ENCODE measurements at places on chromosomes 1 and 21.

DNA sequence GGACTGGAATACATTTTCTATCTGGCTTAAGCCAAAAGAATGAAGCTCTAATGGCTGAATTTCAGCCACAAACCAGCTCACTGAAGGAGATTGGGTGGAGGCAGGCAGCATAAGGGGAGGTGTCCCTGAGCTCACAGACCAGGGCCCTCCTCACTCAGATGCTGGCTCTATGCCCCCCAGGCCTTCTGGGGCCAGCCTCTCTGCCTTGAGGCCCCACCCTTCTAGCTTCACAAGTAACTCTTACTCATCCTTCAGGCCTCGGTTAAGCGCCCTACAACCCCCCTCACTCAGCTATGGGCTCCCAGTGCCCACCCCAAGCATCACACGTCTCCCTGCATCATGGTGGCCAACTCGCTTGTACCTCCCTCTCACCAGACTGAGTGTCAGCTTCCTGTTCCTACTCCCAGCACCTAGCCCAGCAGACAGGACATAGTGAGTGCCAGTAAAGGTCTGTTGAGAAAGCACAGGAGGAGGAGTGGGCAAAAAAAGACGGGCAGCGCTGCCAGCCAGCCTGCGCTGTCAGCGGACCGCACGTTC is 40.8 kb upstream of the GPR157 start:
- no peak for DNase-seq

- DNase-seq, result no peak
These were observed 73.3 kb downstream of the PLPP3 start for GRCh38 chr1:56505792-56506743.

- DNase-seq, result peak; percentile 15
These were observed 31.0 kb upstream of the H6PD start for GRCh38 chr1:9203511-9203982.

- no peak for DNase-seq
These were observed 9.0 kb downstream of the CLDN19 start for GRCh38 chr1:42730988-42731387.

GRCh38 chr1:156999596-157000320 is 45.8 kb downstream of the ARHGEF11 start:
- DNase-seq, result no peak

DNA sequence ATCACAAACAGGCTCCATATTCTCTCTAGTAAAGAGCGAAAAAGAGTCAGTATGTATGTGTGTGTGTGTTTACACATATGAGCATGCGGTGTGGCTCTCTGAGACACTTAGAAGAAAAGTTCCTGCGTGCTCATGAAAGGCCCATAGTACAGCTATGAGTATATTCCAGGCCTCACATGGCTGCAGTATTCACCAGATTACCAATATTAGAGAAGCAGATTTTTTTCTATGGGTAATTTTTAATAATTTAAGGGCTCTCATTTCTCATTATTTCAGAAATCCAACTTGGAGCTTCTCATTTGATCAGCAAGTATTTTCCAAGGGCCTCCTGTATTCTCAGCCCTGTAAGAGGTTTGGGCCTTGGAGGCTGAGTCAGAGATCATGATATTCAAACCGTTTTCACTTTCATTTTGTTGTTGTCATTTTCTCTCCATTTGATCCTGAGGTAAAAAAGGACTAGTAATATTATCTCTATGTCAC is 232.9 kb upstream of the SGIP1 start:
- no peak for DNase-seq

DNA sequence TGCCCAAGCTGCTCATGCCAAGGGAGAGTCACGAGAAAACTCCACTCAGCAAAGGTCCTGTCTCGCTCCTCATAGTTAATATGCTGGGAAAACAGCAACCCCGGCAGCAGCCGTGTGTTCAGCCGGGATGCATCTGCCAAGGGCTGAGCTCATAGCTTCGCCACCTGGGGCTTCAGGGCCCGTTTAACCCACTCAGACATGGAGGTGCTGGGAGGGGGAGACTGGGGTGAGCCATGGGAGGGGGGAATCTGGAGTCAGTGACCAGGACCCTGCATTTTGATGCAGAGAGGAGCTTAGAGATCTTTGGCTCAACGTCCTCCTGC is 283.4 kb downstream of the PTPRU start:
- no peak for DNase-seq

- DNase-seq, result no peak
These were observed 3.5 kb downstream of the WLS start for GRCh38 chr1:68228851-68229250.

DNA sequence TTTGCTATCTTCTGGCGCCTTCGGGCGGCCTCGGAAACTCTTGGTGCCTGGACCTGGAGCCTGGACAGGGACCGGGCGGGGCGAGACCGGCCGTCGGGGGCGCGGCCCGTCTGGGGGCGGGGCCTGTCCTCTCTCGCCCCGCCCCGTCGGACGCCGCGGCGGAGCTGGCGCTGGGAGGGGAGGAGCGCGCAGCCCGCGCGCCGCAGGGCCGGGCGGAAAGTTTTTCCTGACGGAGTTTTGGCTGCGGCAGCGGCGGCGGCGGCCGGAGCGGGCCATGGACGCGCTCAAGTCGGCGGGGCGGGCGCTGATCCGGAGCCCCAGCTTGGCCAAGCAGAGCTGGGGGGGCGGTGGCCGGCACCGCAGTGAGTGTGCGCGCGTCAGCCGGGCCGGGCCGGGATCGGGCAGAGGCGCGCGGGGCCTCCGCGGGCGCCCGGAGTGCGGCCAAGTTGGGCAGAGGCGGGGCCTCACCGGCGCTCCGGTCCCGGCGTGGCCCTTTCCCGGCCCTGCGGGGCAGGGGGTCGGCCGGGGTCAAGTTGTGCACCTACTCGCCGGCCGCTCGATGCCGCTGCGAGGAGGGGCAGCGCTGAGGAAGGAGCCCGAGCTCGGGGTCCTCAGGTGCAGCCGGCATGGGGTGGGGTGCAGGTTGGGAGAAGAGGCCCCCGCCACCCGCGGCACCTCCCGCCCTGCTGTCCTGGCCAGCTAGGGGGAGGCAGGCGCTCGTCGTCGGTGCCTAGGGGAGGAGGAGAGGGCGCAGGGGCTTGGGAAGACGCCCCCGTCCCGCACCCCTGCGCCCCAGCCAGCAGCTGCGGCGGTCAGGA is at the start of gene LDLRAP1:
LDLRAP1 (plus strand) TSS at position 182 of the 818 bp plus-strand sequence; CDS start at position 275, 93 bp downstream.
- DNase-seq, result peak; percentile 48

DNA sequence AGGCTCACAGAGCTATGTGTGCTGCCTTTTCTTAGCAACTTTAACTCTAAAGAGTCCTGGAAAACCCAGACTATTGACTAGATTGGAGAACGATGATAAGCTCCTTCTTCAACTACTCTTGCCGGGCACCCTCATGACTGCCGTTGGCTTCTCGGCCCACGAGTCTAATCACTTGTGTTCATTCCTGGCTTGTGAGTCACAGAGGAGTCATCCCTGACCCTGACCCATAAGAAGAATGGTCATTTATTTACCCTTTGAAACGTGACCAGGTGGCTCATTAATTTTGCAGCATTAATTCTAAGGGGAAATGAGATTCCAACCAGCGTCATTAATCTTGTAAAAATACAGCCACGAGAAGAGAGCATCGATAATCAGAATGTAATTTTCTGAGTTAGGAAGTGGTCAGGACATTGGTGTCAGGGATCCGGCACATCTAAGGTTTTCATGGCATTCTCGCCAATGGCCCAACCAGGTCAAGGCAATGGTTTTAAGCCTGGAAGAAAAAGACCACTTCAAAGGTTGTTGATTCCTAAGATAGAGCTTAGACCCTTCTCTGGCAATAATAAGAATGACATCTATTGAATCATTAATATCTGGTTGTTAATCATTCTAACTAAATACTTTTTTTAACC is 183.6 kb upstream of the RUNX1 start:
- DNase-seq, result no peak

GRCh38 chr21:19228226-19228625 is 824.6 kb upstream of the TMPRSS15 start:
- no peak for DNase-seq

- no peak for DNase-seq
These were observed 486.6 kb downstream of the SETD4 start for GRCh38 chr21:35573472-35574374.

DNA sequence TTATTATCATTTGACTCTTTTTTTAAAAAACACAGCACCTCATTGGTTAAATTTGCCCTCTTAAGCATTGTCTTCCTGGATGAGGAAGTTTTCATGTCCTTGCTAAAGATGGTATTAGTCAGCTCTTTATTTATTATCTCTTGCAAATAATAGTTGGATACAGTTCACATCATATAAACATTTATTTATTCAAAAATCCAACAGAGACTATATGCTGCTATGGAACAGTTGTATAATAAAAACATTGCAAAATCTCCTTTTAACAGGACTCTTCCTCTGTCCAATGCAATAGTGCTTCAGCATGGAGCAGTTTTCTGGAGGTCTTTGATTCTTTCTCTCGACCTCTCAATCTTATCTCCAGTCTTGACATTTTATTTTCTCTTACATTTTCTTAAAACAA is 49.5 kb upstream of the VCAM1 start:
- no peak for DNase-seq

GRCh38 chr1:214111796-214112195 is 124.0 kb downstream of the PROX1 start:
- no peak for DNase-seq

DNA sequence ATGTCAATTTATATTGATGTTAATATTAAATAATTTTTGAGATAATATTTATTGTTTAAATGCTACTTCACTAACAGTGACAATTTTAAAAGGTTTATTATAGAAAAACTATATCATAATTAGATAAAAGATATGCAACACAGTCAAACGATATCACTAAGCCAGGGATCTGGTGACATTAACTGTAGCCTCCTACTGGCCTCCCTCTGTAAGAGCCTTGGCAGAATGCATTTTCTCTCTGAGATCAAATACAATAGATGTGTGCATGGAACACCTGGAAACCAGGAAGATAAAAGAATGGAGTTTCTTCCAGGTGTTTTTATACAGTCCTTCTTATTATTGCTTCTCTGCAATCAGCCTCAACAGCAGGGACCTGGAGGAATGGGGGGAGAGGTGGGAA is 1762.1 kb downstream of the BRINP3 start:
- no peak for DNase-seq

GRCh38 chr1:85146972-85147359 is 53.9 kb downstream of the SYDE2 start:
- DNase-seq, result no peak

DNA sequence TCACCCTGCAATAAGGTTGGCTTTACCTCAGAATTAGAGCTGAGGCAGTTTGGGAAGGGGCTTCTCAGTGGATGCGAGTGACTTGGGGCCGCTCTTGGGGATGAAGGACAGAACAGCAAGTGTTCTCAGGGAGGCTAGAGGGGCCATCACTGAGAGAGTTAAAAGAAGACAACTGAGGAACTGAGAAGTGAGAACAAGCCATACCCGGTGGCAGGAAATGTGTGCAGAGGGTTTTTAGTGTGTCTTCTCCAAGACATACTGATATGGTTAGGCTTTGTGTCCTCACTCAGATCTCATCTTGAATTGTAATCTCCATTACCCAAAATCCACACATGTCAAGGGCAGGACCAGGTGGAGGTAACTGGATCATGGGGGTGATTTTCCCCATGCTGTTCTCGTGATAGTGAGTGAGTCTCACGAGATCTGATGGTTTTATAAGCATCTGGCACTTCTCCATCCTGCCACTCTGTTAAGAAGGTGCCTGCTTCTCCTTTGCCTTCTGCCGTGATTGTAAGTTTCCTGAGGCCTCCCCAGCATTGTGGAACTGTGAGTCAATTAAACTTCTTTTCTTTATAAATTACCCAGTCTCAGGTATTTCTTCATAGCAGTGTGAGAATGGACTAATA is 75.8 kb downstream of the PCBP3 start:
- no peak for DNase-seq

DNA sequence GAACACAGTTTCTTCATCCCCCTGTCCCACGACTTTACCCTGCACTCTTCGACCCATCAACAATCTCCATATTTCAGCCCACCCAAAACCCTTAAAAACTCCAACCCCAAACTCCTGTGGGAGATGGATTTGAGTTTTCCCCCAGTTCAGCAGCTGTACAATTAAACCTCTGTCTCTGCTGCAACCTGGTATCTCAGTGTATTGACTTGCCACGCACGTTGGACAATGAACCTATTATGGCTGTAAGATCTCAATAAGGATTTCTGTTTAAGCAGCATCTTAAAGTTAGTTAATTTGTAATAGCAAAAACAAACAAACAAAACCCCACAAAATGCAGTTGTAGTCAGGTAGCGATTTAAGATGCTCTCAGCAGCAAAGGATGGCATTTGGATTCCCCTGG is 119.1 kb downstream of the TGFBR3 start:
- no peak for DNase-seq
